GM12864 (cell line): ENCODE measurements at places on chromosomes 7 and 10.

GRCh38 chr10:116171505-116171904 lies 101.5 kb downstream of the GFRA1 start:
- DNase-seq: no peak

DNA sequence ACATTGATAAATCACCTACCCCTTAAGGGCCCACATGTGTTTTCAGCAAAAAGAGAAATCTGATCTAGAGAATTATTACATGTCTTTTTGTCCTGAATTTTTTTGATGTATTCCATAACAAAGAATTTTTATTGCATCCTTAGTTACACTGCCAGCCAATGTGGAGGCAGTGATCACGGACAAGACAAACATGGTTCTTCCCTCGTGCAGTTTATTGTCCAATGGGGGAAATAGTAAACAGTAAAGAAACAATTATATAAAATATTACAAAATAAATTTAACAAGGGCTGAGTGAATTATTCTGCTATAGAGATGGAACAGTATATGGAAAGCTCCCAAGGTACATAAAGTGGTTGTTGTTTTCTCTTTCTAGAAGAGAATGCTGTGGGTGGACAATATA lies 2.0 kb downstream of the STEAP2 start:
- no peak for DNase-seq

DNA sequence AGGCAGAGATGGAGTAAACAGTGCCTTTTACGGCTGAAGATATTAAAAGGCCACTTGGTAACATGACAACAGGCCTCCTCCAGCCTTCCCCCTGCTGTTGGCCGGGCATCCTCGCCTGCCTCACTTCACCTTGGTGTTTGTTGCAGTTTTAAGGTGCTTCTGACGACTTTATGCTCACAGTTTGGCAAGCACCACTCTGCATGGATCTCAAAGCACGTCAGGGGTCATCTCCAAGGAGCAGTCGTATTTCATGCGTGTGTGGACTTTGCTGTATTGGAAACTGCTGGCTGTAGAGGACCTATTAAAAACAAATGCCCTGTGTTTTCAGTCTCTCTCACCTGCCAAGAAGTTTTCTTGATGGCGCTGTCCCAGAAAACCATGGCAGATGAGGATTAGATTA lies 483.1 kb downstream of the RPS24 start:
- no peak for DNase-seq

DNA sequence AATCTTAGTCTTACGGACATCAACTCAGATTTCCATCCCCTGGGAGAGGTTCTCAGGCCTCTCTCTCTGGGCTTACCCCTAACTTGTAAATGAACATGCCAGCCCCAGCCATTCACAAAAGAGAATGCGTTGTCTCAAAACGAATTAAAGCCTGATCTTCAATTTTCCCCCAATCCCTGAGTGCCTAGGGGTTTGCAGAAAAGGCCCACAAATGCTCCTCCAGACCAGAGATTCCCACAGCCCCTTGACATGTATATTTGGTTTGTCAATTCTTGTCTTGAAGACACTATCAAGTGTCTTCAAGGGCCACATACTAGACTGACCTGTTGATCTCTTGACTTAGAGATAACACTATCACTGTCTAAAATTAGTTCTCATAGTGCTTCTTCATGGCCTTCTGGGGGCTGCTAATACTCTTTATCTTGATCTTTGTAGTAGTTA lies 11.9 kb upstream of the HOXA13 start:
- DNase-seq: no peak

DNA sequence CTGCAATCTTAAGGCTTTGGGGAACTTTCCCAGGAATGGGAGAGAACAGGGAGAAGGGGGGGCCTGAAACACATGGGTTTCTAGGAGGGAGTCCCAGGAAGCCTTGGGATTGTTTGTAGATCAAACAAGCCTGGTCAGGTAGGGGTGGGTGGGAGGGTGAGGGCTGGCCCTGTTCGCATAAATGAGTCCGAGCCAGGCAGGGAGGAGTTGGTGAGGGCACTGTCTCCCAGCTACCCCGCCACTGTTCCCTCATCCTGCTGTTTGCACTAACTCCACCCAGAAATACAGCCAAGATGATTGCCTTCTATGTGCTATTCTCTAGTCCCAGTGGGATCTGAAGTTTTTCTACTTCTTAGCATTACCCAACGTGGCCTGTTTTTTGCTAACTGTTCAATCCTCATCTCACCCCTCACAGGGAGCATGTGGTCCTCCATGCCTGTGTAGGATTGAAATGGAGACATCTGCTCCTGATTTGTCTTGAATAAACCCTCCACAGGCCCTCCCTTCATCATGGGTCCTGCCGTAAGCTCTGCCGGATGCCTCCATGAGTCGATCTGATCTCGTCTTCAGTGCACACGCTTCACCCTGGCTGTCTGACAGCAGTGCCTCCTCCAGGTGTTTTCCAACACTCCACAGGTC lies 257.0 kb downstream of the COBL start:
- no peak for DNase-seq

DNA sequence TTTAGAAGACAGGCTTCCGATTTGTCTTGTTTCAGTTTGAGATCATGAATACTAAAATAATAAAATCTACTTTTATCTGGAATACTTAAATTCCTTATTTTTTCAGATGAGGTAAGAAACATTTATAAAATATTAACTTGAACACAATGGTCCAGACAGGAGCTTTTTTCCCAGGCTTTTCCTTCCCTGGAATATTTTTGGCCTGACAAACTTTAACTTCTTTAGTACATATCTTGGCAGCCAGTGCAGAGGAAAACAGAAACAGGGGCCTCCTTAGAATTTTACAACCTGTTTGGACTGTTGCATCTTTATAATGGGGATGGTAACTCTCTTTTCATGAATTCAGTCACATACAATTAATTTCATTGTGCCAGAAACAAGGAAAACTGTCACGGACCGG lies 41.4 kb downstream of the NRP1 start:
- no peak for DNase-seq

GRCh38 chr7:140661124-140661523 lies 11.6 kb upstream of the ADCK2 start:
- DNase-seq: no peak

DNA sequence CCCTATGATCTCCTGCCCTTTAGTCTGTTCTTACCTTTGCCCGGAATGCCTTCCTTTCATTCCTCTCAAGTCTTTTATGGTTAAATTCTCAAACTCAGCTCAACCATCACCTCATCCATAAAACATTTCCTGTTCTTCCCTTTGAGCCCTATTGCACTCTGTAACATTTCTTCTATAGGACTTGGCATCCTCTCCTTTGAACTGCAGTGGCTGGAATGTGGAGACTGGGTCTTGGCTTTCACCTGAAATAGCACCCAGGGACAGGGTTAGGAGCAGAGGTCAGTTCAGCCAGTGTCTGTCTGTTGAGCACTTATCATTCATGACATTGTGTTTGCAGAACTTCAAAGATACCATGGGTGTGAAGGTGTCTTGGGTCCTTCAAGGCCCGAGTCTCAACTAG lies 7.2 kb downstream of the NFE2L3 start:
- DNase-seq: no peak
